ENCODE measurements at places on chromosomes 7 and 10. TPM values are rescaled to one million over a fixed set of nuclear protein-coding genes. Genes with fewer than 3 reads are reported as not detected.

The CYP3A7 gene
- total RNA-seq, result not detected

The FANK1 gene
- total RNA-seq, result 12.5 TPM

The TCTN3 gene
- total RNA-seq, result 45.9 TPM

The HIP1 gene
- total RNA-seq, result 46.2 TPM

The NEBL gene
- 52.8 TPM for total RNA-seq

The LIPK gene
- not detected for total RNA-seq

The PNLIP gene
- total RNA-seq, result not detected

The CARD11 gene
- total RNA-seq, result 0.87 TPM

The GIMAP4 gene
- not detected for total RNA-seq

The ACTR3C gene
- not detected for total RNA-seq

The H2BK1 gene
- not detected for total RNA-seq

The FAM53B gene
- total RNA-seq, result 44.1 TPM

The UNCX gene
- total RNA-seq, result not detected

The ADRA2A gene
- total RNA-seq, result 0.06 TPM

The MMD2 gene
- total RNA-seq, result not detected

The DENND10 gene
- total RNA-seq, result 112 TPM

The PSMA2 gene
- 178 TPM for total RNA-seq

The TMEM254 gene
- 34.6 TPM for total RNA-seq

The TMEM213 gene
- total RNA-seq, result not detected

The MBL2 gene
- total RNA-seq, result not detected

The GNGT1 gene
- 0.06 TPM for total RNA-seq

The NUP205 gene
- 183 TPM for total RNA-seq

The SYCE1 gene
- not detected for total RNA-seq

The CUBN gene
- 1.5 TPM for total RNA-seq

The PDK4 gene
- total RNA-seq, result not detected

The MACROH2A2 gene
- total RNA-seq, result 159 TPM

The SUN3 gene
- not detected for total RNA-seq

The FAM20C gene
- total RNA-seq, result 3.8 TPM

The PHKG1 gene
- not detected for total RNA-seq

The MSMB gene
- not detected for total RNA-seq

The APBB1IP gene
- total RNA-seq, result not detected

The TMEM178B gene
- 2.9 TPM for total RNA-seq

The HHEX gene
- not detected for total RNA-seq

The ALOX5 gene
- total RNA-seq, result 0.96 TPM

The NUP42 gene
- 67.7 TPM for total RNA-seq

The COMTD1 gene
- 5.3 TPM for total RNA-seq

The NPFFR1 gene
- total RNA-seq, result not detected
